ENCODE measurements at places on chromosomes 11 and 22. TPM values are rescaled to one million over a fixed set of nuclear protein-coding genes. Genes with fewer than 3 reads are reported as not detected.

- no peak for DNase-seq
These were observed 242.3 kb downstream of the SWAP70 start for GRCh38 chr11:9905960-9906791.

DNA sequence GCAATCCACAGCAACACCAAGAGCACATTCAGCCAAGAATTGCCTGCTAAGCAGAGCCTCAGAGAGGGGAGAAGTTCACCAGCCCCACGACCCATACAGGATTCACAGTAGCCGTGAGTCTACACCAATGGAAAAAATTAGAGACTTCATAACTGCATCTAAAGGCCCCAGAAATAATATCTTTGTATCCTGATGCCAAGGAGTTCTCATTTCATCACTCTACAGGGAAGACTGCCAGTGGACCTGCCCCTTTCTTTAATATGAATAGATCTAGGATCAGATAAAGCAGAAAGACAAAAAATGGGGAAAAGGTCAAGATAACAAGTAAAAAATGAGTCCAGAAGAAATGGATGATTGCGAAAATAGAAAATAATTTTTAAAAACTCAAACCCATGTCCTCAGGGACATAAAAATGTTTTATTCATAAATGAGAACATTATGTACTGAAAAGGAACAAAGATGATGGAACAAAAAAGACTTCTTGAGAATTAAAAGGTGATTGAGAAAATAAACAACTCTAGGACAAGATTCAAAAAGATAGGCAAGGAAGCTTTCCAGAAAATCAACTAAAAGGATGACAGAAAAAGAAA, 9.5 kb downstream of the APOL3 start:
- no peak for DNase-seq

The RIMBP3C gene
- 0.26 TPM for total RNA-seq

GRCh38 chr11:57260937-57261783, 24.1 kb upstream of the APLNR start:
- DNase-seq, result no peak

GRCh38 chr22:23240639-23241389, 60.5 kb downstream of the BCR start:
- DNase-seq, result no peak

DNA sequence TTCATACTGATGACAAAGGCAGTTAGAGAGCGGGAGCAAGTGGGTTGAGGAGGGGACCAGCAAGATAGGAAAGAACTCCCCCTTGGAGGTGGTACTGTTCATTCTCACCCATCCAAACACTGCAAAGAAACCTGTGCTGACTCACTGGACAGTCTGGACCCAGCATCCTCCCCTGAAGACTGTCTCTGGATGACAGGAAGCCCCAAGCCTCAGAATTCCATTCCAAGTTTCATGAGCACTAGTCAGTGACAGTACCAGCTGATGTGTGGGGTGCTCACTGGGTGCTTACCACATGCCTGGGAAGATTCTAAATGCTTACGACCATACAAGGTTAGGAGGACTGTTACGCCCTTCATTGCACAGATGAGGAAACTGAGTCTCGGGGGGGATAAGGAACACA, 160.9 kb downstream of the IGLL1 start:
- DNase-seq, result peak; percentile 28

The OR8A1 gene
- not detected for total RNA-seq

The GLYATL2 gene
- not detected for total RNA-seq

DNA sequence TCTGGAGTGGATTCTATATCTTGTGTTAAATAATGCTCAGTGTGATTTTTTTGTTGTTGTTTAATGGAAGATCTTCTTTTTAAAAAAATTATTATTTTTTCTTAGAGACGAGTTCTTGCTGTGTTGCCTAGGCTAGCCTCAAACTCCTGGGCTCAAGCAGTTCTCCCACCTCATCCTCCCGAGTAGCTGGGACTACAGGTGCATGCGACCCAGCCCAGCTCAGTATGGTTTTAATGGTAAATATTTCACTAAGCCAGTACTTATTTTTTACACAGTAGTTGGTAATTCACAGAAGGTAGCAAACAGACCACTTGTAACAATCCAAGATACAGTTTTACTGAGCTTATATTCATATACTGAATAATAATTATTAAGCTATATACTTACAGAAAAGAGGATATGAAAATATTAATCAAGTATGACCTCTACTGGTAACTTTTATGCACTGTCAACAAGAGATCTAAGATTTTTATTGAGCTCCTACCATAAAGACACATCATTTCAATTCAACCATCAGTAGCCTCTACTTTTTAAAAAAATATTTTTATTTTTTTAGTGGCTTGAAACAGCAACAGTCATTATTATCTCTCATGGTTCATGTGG, 6.1 kb upstream of the CD59 start:
- no peak for DNase-seq

DNA sequence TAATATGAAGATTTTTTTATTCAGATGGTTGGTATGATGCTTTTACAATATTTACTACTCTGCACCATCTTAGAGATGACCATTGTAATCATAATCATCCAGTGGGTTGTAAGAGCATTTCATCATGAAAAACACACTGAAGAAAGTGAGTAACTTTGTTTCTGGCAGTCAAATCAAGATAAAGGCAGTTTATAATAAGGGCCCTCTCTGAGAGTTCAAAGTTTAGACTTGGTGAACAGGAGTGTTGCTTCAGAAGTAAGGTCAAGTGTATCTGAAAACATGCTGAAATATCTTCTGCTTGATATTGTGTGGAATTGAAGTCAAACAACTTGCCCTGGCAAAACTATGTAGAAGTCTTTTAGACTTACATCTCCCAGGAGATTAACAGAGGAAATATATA, 19.5 kb upstream of the MS4A8 start:
- no peak for DNase-seq

The APOL4 gene
- total RNA-seq, result 51.4 TPM

DNA sequence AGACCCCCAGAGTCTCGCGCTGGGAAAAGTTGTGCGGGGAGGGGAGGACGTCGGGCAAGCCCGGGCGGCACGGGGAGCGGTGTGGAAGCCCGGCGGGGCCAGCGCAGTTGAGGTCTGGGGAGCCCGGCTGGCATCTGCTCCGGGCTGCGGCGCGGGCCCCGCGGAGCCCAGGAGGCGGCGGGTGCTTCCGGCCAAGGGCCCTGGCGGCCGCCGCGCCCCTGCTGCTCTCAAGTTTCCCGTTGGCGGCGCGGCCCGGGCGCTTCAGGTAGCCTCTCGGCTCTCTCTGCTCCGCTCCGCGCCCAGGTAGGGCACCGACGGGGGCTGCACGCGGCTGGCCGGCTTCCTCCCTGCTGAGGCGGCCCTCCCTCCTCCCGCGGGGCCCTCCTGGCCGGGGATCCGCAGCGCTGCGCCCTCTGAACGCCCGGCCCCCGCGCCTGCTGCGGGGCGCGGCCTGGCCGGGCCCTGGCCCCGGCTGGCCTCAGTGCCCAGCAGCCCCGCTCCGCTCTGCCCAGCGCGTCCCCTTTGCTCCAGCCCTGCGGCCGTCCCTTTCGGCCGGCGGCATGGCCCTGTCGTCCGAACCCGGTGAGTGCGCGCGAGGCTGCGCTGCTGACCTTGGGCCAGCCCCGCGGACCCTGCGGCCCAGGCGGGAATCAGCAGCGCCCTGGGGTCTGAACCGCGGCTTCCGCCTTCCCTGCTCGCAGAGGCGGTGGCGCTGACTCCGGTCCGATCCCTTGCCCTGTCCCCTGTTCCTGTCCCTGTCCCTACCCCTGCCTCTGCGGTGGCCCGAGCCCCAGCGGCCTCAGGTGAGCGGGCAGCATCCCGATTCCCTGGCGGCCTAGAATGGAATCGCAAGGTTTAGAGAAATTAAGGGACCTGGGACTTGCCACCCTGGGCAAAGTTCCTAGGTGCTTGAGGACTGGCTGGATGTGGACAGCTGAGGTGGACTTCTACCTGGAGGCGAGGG, 4.3 kb upstream of the AMPD3 start:
- DNase-seq, result no peak

DNA sequence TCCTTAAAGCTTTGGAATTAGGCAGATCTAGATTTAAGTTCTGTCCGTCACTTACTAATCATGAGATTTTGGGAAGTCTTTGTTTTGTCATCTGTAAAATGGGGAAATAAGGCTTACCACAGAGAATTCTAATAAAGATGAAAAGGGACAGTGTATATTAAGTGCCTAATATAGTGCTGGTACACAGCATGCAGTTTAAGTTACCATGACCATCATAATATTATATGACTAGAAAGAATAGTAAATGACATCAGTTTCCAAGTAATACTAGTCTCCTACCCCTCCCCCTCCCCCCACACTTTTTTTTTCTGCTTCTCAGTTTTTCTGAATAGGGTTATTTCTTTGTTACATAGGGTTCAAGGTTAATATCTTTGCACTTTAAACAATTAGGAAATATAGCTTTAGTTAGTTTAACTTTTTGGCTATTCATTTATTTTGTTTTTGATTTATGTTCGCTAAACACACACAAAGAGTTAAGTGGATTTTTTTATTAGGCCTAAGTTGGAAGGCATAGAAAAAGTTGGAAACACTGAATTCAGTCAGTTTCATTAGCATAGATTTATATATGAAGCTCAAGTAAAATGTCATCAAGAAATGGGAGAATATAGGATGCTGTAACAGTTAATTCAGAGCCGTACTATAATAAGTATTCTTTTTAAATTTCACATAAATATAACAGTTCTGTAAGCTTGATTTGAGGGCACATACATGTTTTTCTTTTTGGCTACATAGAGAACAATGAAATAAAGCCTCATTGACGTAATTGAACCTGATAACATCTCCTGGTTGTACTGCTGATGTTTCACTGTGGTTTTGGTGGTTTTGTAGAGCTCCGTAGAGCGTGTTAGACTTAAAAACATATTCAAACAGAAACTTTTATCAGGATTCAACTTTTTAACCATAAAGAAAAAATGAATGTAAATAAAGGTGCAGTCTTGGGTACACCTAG, 121.2 kb downstream of the PDE3B start:
- no peak for DNase-seq

GRCh38 chr11:65891219-65892136, 1.0 kb downstream of the CCDC85B start:
- no peak for DNase-seq

DNA sequence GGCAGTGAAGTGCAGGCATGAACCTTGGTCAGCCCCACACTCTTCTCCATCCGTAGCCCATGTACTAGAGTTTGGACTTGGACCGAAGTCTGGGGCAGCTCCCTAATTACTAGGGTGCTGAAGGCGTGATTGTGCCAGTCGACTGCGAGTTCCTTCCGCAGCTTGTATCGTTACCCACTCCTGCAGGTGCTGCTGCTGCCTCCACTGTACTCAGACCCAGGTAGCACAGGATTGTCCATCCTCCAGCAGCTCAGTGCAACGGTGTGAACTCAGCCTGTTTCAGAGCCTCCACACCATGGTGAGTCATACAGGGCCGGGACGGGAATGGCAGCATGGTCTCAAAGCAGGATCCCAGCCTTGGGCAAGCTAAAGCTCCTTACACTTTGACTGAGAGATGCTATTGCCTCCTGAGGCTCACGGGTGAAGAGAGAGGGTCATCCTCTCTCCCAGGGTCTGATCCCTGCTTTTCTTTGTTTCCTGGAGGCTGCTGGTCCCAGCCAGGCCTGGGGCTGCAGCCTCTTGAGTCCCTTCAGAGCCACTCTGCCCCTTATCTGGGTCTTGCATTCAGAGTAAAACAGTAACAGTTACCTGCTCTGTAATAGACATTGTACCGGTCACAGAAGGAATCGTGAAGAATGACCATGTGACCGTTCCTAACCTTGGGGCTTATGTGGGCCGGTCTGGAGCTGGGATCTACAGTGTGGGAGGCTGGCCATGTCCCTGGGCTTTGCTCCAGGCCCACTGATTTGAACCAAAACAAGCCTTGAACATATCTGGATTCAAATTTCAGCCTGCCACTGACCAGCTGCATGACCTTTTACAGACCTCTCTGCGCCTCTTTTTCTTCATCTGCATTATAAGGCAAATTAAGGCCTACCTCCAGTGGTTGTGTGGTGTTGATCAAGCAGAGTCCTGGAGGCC, 1.7 kb downstream of the TKFC start:
- DNase-seq, result no peak

The SORL1 gene
- 31.8 TPM for total RNA-seq

Data from mesenteric fat pad (tissue), 1 donor.